ENCODE measurements at places on chromosomes 4 and X.

GRCh38 chr4:104941661-104942062 lies 205.0 kb upstream of the TET2 start:
- H3K27me3 ChIP-seq: no peaks in the 10 kb centered on the region
- no peaks in the 10 kb centered on the region for H3K4me1 ChIP-seq
- no peak overlapping the region for H3K27ac ChIP-seq
- DNase-seq: no peak

GRCh38 chr4:74441744-74442143 lies 3.2 kb upstream of the AREG start:
- H3K27me3 ChIP-seq: no peaks in the 10 kb centered on the region
- H3K36me3 ChIP-seq: no peaks in the 10 kb centered on the region
- H3K4me3 ChIP-seq: no peak overlapping the region
- H3K27ac ChIP-seq: no peak overlapping the region
- H3K4me1 ChIP-seq: peaks cover 8% of the 10 kb centered on the region
- no peak for DNase-seq

DNA sequence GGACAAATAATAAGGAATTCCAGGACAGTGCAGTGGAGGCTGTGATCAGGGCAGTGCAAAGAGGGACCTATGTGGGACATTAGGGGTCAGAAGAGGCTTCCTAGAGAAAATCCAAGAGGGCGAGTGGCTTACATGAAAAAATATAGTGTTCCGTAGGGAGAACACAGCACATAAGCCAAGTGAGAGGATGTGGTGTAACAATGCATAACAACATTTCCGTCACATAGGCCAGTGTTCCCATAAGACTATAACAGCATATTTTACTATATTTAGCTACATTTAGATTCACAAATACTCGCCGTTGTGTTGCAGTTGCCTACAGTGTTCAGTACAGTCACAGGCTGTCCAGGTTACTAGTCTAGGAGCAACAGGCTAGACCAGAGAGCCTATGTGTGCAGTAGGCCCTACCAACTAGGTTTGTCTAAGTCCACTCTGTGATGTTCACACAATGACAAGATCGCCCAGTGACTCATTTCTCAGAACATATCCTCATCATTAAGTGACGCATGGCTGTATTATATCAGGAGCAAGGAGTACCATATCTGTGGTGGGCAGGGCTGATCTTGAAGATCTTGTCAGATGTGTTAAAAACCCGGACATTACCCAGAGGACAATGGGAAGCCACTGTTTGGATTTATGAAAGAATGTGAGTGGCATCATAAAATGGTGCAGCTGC lies 74.0 kb upstream of the TBL1X start:
- no peak overlapping the region for H3K27ac ChIP-seq
- DNase-seq: no peak
- H3K36me3 ChIP-seq: no peaks in the 10 kb centered on the region
- H3K27me3 ChIP-seq: no peaks in the 10 kb centered on the region
- no peaks in the 10 kb centered on the region for H3K4me1 ChIP-seq
- H3K4me3 ChIP-seq: no peak overlapping the region

- H3K4me1 ChIP-seq: no peaks in the 10 kb centered on the region
- H3K4me3 ChIP-seq: no peak overlapping the region
- peak; percentile 3 for DNase-seq
- H3K36me3 ChIP-seq: no peaks in the 10 kb centered on the region
- no peak overlapping the region for H3K27ac ChIP-seq
Measured at GRCh38 chr4:167424341-167425256, 190.3 kb upstream of the SPOCK3 start.

DNA sequence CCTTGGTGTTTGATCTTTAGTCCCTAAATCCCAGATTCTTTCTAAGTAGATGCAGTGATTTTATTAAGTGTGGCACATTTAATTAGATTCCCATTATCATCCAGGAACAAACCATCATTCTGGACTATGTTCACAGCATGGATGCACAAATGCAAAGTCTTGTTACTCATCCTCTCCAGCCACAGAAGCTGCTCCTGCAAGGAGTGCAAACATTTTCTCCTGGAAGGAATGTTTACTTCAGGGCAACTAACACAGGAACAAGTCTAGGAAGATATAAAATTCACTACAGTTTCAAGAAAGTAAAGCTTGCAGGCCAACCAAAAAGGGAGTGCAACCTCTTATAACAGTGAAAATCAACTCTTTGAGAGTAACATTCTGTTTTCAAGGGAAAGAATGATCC lies 106.0 kb downstream of the IQCM start:
- DNase-seq: no peak
- H3K27ac ChIP-seq: no peak overlapping the region
- H3K36me3 ChIP-seq: no peaks in the 10 kb centered on the region
- H3K27me3 ChIP-seq: no peaks in the 10 kb centered on the region

DNA sequence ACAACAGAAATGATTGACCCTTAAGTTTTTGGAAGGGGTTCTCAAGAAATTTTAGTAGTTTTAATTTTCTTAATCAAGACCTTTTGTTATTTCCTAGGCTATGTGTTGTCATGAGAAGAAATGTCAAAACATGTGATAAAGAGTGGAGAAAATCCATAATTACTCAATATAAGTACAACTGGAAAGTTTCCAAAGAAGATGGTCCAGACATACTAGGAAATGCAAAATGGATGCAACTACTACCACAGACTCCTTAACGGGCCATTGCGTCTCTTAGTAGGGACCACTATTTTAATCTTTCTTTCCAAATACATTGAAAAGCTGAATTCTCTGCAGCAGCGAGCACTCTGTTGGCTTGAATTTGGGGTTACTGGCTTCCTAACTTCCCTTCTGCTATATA lies 148.8 kb downstream of the NWD2 start:
- H3K27me3 ChIP-seq: no peaks in the 10 kb centered on the region
- DNase-seq: no peak
- no peaks in the 10 kb centered on the region for H3K36me3 ChIP-seq
- H3K27ac ChIP-seq: no peak overlapping the region
- no peaks in the 10 kb centered on the region for H3K4me1 ChIP-seq

DNA sequence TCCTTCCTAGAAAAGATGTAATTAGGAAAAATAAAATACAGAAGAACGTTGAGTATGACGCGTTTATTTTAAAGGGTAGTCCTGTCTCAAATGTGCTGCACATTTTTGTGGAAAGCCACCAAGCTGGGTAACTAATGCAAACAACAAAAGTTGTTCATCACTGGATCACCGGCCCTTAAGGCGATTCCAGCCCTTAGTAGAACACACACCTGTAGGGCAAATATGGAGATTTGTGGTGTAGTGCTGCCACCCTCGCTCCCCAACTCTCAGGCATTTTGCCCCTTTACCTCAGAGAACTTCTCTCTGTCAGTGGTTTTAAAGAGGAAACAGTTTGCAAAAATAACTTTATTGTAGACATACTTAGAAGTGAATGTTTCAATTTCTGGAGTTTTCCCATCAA lies 1.9 kb downstream of the TBL1X start:
- peak overlapping the region; percentile 69 for H3K4me3 ChIP-seq
- peak; percentile 13 for DNase-seq
- H3K27ac ChIP-seq: no peak overlapping the region
- H3K36me3 ChIP-seq: peaks cover 4% of the 10 kb centered on the region

DNA sequence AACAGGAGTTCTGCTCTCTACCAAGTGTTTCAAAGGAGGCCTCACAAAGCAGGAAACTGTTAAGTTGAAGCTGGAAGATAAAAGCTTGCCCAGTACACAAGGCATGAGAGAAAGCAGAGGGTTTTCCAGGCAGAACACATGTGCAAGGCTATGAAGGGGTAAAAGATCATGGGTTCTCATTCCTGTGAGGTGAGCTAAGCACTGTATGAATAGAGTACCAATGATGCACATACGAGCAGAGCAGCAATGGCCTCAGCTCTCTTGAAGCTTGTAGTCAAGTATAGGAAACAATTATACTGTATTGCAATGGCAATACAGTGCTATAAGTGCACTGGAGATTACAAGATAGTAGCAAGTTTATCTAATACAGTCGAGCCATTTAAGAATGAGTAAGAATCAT lies 18.0 kb downstream of the TTC29 start:
- no peaks in the 10 kb centered on the region for H3K27me3 ChIP-seq
- DNase-seq: no peak
- no peaks in the 10 kb centered on the region for H3K4me1 ChIP-seq
- no peaks in the 10 kb centered on the region for H3K36me3 ChIP-seq

DNA sequence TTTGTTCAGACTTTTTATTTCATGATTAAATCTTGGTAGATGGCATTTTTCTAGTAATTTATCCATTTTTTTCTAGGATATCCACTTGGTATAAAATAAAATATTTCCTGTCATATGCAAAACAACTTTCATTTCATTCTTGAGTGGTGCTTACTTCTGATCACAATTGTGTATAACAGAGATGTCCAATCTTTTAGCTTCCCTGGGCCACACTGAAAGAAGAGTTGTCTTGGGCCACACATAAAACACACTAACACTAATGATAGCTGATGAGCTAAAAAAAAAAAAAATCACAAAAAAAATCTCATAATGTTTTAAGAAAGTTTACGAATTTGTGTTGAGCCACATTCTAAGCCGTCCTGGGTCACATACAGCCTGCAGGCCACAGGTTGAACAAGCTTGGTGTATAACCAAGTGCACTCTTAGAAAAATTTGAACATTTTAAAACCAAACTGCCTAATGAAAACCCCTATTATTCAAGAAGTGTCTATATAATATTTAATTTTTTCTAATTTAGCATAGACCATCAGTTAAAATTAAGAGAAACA lies 41.3 kb upstream of the SPP1 start:
- DNase-seq: no peak
- H3K4me1 ChIP-seq: no peaks in the 10 kb centered on the region
- no peak overlapping the region for H3K27ac ChIP-seq
- H3K4me3 ChIP-seq: no peak overlapping the region
- H3K36me3 ChIP-seq: no peaks in the 10 kb centered on the region

- H3K4me1 ChIP-seq: no peaks in the 10 kb centered on the region
- no peak for DNase-seq
- peaks cover 4% of the 10 kb centered on the region for H3K27me3 ChIP-seq
Measured at GRCh38 chr4:155339588-155339987, 37.2 kb downstream of the MAP9 start.

DNA sequence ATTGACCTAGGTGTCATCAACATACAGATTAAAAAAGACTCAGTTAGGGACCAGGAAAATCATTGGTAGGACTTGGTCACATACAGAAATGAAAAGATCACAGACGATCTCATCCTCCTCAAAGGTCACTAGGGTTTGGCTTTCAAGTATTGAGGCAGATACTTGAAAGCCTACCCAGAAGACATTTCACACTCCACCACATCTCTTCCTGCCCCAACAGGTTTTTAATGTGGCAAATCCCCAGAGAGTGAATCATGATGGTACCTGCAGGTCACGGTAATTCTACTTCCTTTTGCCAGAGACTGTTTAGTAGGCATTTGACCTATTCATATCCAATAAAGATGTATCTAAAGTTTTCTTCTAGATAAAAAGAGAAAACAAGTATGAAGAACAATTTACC lies 44.1 kb downstream of the INPP4B start:
- no peak overlapping the region for H3K27ac ChIP-seq
- no peaks in the 10 kb centered on the region for H3K36me3 ChIP-seq
- H3K4me1 ChIP-seq: no peaks in the 10 kb centered on the region
- no peaks in the 10 kb centered on the region for H3K27me3 ChIP-seq

DNA sequence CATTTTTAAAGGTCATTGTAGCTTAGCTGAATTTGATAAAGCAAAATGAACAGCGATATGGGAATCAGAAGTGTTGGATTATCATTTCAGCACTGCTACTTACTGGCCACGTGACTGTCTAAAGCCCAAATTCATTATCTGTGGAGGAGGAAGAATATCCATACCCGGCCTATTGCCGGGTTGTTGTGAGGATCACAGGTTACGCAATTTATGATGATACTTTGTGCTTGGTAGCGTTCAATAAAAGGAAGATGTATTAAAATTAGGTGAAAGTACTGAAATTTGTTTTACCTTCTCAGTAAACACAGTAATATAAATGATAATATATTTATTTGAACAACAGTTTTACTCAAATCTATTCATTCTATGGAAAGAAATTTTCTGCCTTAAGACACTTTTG lies 1540.2 kb downstream of the ADGRL3 start:
- H3K27me3 ChIP-seq: no peaks in the 10 kb centered on the region
- no peak for DNase-seq
- H3K27ac ChIP-seq: no peak overlapping the region
- no peaks in the 10 kb centered on the region for H3K4me1 ChIP-seq

- no peaks in the 10 kb centered on the region for H3K27me3 ChIP-seq
- H3K36me3 ChIP-seq: no peaks in the 10 kb centered on the region
- DNase-seq: no peak
- no peak overlapping the region for H3K27ac ChIP-seq
Measured at GRCh38 chr4:140049849-140050637, 103.9 kb downstream of the MAML3 start.

DNA sequence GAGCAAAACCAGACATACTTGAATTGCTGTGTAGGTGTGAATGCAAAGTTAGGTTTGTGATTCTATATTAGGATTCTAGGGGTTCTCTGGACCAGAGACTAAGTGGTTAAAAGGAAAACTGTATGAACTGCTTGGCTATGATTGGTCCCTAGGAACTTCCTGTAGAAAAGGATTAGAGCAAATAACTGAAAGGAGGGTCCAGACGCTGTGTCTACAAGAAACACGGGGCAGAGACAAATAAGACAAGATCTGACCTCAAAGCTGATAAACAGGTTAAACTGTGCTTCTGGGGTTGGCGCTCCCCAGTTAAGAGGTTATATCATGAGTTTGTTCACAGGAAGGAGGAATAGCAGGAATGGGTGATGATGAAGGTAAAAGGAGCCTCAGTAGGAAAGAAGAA lies 183.6 kb downstream of the MGST2 start:
- H3K4me3 ChIP-seq: no peak overlapping the region
- no peaks in the 10 kb centered on the region for H3K36me3 ChIP-seq
- no peak for DNase-seq
- no peaks in the 10 kb centered on the region for H3K4me1 ChIP-seq
- no peak overlapping the region for H3K27ac ChIP-seq
- peaks cover 2% of the 10 kb centered on the region for H3K27me3 ChIP-seq

DNA sequence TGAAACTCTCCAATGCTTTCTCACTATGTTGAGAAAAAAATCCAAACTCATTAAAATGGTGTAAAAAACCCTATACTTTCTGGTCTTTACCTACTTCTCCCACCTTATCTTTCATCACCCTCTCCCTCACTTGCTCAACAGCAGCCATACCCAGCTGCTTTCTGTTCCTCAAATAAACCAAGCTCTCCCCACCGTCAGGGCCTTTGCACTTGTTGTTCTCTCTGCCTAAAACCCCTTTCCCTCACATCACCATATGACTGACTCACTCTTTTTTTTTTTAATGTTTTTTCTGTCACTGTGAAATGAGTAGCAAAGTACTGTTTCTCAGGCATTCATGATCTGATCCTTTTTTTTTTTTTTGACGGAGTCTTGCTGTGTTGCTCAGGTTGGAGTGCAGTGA lies 122.3 kb upstream of the TMEM164 start:
- no peak overlapping the region for H3K4me3 ChIP-seq
- peak; percentile 19 for DNase-seq
- no peaks in the 10 kb centered on the region for H3K27me3 ChIP-seq
- no peaks in the 10 kb centered on the region for H3K36me3 ChIP-seq
- no peaks in the 10 kb centered on the region for H3K4me1 ChIP-seq

GRCh38 chrX:111376897-111377578 lies 35.0 kb downstream of the DCX start:
- no peak for DNase-seq
- H3K27ac ChIP-seq: no peak overlapping the region
- no peak overlapping the region for H3K4me3 ChIP-seq
- no peaks in the 10 kb centered on the region for H3K36me3 ChIP-seq
